GM20000 (cell line): ENCODE measurements at places on chromosomes 1 and 21.

DNA sequence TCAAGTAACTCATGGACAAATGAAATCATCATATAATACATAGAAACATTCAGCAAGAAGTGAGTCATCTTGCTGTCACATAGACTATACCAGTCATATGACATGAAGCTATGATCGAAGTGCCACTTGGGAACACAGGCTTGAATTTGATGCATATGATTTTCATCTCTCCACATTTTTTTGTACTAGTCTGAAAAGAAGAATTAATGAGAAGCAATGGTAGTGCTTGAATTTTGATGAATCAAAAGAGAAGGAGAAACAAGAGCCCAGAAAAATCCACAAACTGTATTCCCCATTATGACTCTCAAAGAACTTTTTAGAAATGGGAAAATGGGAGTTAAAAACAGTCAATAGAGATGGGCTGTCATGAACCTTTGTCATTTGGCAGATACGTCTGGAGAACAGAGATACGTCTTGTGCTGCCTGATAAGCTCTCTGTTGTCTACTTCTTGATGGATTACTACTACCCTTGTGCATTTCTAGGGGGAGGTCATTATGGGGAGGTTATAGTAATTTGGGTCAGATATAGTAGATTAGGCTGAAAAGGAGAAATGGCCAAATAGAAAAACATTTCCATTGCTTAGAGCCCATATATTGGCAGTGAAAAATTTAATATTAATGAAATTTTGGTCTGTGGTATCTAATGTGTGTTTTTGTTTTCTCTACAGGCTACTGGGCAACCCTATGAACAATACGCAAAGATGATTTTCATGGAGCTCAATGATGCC lies 8.0 kb upstream of the LEPR start:
- no peak for DNase-seq

- DNase-seq, result no peak
Observed at GRCh38 chr1:66711420-66711819, 40.8 kb upstream of the DYNLT5 start.

GRCh38 chr21:34345892-34346291 lies 17.9 kb upstream of the KCNE2 start:
- no peak for DNase-seq

DNA sequence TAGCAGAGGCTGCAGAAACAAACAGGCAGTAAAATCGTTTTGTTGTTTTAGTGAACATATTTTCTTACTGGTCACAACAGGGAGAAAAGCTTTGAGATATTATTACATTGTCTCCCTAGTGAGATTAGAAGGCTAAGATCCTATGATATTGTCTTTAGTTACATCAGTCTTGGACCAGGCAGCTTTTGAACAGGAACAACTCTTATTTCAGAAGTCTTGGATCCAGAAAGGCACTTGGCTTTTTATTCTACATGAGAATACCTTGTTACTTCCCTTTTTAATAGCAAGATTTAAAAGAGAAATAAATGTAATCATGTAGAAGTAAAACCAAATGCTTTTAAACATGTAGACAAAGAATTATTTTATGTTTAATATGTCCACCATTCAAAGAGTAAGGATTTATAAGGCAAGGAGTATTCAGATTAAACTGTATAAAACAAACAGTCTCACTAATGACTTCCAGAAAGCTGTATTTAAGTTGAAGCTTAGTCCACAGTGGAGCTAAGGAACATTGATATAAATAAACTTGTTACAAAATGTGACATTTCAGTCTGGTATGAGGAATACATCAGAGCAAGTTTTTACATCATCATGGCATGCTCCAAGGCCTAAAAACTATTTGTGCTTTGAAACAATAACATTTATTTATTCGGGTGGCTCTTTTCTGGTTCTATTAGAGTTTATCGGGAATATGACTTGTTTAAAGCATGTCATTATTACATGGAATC lies 72.2 kb downstream of the PHTF1 start:
- no peak for DNase-seq

DNA sequence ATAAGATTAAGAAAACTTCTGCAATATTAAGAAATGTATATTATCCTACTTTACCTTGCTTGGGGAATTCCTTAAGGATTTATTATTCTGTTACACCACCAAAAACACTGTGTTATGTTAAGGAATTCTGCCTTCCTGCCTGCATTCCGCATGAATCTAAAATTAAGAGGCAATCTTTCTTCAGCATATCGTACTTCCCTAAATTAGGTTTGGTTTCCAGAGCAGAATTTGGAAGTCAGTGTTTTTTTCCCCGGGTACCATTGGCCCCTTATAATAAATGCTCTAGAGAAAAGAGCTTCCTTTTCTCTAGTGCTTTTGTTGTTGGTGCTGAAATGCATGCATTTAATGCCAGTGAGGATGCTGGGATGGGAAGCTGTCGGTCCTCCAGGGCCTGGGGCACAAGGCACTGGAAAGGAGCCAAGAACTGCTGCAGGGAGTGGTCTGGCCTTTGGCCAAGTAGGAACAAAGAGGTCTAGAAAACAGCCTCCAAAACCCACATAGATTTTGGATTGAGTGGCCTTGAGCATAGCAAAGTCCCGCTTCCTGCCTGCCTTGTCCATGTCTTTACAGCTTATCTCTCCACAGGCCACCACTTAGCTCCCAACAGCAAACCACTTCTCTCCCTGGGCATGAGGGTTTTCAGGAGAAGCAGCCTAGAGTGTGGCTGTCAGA lies 69.9 kb downstream of the RRAGC start:
- no peak for DNase-seq

DNA sequence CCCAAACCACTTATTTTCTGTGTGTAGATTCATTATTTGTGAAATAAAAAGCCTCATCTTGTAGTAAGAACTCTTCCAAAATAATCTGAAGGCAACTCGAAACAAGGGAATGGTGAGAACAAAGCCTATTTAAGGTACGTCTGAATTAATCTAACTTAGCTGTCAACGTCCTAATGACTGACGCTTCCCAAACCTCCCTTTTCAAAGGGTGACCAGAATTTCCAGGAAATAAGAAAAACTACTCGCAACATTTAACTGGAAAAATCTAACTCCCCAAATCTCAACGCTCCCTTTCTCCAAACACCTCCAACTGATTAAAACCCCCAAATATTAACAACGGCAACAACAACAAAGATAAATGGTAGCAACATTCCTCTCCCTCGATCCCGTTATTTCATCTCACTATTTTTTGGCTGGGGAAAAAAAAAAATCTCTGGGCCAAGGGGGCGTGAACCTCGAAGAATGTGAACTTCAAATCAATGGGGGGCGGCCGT lies 693 bp downstream of the SRSF10 start:
- DNase-seq, result no peak

GRCh38 chr1:235863699-235864093 lies 3.0 kb downstream of the LYST start:
- no peak for DNase-seq

GRCh38 chr21:38841472-38841871 lies 35.7 kb downstream of the ETS2 start:
- DNase-seq, result no peak

GRCh38 chr1:161725908-161726472 lies 4.6 kb downstream of the FCRLB start:
- peak; percentile 36 for DNase-seq

GRCh38 chr1:199489594-199489993 lies 537.9 kb upstream of the NR5A2 start:
- no peak for DNase-seq

DNA sequence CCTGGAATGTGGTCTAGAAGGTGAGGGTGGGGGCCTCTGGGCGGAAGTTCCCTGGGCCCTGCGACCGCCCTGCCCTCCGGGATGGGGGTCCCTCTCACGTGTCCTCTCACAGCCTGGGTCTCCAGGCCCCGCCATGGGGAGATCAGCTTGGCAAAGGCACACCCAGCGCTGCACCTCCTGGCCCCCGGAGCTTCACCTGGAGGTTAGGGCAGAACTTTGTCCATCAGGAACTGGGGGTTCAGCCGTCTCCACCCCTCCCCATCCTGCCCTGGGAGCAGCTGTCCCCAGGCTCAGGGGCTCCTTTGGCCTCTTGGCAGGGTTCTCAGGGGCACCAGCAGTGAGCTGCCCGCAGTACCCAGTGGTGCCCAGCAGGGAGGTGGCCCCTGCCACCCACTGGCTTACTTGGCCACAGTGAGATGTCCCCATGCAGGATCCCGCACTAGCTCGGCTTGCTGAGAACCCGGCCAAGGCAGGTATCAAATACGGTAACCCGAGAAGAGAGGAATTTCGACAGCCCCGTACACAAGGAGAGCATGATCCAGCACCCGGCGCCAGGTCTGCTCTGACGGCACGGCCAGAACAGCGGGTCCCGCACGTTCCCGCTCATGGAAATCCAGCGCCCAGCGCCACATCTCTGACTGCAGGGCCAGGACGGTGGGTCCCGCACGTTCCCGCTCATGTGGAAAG lies 36.7 kb downstream of the RRP1 start:
- DNase-seq, result no peak

- no peak for DNase-seq
Observed at GRCh38 chr1:173742203-173742886, 27.6 kb downstream of the KLHL20 start.

DNA sequence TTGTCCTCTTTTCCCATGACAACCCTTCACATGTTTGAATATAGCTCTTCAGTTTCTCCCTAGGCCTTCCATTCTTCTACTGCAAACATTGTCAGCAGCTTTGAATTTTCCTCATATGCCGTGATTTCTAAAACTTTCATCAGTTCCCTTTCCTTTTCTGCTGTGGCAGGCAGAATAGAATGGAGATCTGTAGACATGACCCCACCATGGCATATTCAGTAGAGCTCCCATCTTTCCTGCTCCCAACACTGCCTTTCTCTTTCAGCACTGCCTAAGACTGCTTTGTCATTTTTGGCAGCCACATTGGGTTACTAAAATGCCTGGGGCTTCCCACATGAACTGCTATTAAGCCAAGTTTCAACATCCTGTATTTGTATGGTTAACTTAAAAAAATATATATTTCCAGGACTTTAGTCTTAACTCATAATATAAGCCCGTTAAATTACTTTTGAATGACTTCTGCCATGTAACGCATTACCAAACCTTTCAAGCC lies 60.9 kb downstream of the TBX19 start:
- DNase-seq, result no peak

GRCh38 chr21:46006547-46007491 lies 25.2 kb downstream of the COL6A1 start:
- no peak for DNase-seq

GRCh38 chr1:229390130-229390529 lies 43.8 kb downstream of the ACTA1 start:
- no peak for DNase-seq

DNA sequence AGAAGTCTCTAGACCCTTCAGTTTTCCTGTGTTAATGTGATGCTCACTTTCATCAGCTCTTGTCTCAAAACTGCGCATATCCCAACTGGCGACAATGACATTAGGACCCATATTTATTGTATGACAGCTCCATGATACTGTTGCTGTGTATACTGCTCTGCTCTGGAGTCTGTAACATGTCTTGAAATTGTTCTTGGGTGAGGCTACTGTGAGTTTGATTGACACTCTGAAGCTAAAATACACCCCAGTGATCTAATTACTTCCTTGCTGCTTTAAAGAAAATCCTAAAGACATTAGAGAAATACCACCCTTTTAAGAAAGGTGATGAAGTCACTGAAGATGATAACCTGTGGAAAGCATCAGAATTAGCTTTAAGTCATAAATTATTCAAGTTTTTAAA lies 1046.2 kb downstream of the KCNT2 start:
- DNase-seq, result no peak

GRCh38 chr1:70892930-70893329 lies 154.7 kb downstream of the PTGER3 start:
- DNase-seq, result no peak

- DNase-seq, result no peak
Observed at GRCh38 chr1:220833436-220833835, 45.8 kb upstream of the HLX start.

- DNase-seq, result no peak
Observed at GRCh38 chr1:156409439-156409838, 40.4 kb downstream of the RHBG start.

DNA sequence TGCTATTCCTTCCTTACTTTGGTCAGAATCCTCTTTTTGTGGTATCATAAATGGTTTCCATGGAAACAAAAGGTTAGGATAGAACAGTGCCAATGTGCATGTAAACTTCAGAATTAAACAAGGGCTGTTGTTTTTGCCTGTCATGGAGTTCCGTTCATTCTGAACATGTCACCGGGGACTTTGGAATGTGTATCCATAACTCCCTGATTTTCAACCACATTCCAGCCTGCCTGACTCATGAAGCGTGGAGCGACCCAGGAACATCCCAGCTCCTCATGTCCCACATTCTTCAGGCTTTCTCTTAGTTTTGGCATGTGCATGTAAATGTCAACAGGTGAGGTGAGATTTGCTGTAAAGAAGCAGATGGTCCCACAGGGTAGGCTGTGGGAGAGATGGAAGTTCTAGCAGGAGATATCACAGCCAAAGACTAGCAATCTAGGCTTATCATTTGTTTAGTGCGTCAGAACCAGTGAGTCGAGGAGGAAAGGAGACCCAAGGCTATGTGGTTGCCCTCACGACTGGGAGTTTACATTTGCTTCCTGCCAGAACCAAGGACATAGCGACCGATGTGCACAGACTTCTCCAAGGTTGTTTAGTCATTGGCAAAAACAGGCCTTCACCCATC lies 23.0 kb upstream of the DNAJC11 start:
- no peak for DNase-seq

DNA sequence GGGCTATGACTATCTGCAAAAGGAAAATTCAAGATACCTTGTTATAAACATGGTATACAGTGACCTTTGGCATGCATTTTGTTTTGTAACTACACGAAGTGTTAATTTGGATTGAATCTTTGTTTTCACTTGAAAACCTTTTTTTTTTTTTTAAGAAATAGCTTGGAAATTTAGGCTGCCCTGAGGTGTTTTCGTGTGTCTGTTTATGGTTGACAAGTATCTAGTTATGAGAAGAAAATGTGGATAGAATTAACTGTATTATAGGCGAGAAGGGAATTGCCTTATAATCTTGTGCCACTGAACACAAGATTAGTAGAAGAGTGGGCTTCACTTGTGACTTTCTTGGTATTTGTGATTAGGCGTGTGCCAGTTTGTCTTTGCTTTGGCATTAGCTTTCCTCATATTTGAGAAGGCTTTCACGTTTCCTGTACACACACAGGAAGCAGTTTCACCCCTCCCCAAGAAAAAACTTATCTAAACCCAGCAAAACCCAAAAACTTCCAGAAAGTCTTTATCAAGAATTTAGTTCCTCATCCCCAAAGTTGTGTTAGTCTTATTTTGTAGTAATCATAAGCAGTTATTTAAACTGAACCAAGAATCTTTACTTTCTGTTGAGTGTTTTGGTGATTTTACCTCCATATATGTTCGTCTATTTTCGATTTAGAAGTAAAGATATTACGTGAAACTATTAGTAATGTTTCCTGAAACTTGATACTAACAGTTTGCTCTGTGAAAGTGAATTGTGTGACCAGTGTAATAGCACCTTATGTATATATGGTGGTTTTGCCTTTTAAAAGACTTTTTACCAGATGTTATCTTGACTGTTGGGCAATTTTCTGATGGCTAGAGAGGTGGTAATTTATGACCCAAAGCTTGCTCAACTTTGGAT lies 3.8 kb downstream of the DYRK1A start:
- peak; percentile 47 for DNase-seq

DNA sequence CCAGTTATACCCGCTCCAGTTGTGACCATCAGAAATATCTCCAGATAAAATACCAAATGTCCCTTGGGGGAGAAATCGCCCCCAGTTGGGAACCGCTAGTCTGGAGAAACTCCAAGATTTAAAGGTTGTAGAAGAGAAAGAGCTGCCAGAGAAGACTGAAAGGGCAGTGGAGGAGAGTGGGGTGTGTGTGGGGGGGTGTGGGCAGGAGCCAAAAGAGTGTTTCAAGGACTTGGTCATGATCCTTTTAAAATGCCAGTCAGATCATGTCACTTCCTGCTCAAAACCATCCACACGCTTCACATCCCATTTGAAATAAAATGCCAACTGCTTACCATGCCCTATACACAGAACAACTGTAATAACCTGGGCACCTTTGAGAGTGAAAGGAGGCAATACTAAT lies 3.4 kb upstream of the HEYL start:
- DNase-seq, result no peak
